ENCODE measurements at places on chromosomes 2 and 18.
A peak's percentile ranks its signal among the peaks of the same experiment; 100 is the strongest.

DNA sequence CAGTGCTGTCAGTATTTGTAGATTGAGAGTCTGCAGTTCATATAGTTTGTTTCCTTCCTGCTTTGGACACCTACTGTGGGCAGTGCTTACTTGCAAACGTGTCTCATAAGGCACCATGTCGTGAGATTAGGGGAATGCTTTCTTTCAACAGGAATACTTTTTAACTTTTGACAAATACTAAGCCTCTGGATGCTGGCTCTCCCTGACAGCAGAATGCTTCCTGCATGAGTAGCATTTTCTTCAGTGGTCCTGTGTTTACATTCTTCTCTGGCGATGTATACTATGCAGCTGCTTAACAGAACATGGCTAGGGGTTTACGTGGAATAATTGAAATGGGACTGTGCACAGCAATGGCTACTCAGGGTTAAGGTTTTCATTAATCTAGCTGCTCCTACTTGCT, 807.5 kb downstream of the MBD2 start:
- DNase-seq = peak; percentile 50

GRCh38 chr18:12291161-12291560, 16.9 kb upstream of the TUBB6 start:
- DNase-seq = no peak

GRCh38 chr2:42117923-42118753, 51.0 kb upstream of the EML4 start:
- DNase-seq = peak; percentile 95

- no peak for DNase-seq
Observed at GRCh38 chr2:233448220-233448559, 93.9 kb downstream of the DGKD start.

DNA sequence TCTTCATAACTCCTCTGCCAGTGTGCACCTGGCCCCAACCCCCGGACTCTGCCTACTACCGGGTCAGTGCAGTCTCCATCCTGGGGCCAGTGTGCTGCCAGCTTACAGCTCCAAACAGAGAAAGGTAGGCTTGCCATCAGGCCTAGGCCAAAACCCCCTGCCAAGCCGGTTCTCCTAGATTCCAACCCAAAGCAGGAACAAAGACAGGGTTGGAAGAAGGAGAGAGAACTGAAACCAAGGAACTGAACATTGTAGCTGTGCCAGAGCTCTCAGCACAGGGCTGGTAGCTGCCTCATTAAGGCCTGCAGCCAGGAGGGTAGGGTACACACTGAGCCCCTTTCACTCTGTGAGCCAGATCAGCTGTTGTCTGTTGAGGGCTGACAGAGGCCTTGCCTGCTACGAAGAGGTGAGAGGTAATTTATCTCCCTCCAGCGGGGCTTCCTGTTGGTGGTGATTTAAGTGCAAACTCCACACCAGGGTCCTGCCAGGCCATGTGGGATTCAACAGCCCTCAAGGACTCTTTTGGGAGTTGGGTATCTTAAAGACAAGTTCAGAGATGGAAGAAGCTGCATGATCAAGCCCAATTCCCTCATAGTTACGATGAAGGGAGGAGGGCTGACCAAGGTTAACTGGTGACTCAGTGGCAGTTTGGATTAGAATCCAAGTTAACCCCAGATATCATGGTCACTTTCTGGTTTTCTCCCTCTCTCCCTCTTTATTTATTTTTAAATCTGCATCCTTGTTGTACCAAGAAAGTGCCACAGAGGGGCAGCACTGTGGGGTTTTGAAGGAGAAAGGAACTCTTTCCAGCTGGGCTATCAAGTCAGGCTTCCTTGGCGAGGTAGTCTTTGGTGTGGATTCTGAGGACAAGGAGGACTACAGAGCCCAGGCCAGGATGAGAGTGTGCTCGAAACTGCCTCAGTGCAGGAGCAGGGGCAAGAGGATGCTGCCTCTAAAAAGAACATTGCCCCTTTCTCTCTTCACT, 48.1 kb downstream of the CYRIA start:
- DNase-seq = peak; percentile 24

DNA sequence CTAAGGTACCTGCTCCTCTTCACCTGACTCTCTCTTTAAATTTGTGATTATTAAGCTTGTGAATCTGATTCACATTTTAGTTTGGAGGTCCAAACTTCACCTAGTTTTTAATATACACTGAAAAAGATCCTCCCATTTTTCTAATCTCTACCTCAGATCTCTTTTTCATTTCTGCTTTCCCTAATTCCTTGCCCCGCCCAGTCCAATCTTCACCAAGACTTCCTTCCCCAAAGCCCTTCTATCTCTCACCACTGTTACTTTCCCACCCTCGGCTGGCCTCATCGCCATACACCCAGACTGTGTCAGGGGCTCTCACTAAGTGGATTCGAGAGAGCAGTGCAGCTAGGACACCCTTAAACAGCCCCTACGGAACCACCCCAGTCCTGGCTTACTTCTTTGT, 40.0 kb downstream of the LBH start:
- no peak for DNase-seq

DNA sequence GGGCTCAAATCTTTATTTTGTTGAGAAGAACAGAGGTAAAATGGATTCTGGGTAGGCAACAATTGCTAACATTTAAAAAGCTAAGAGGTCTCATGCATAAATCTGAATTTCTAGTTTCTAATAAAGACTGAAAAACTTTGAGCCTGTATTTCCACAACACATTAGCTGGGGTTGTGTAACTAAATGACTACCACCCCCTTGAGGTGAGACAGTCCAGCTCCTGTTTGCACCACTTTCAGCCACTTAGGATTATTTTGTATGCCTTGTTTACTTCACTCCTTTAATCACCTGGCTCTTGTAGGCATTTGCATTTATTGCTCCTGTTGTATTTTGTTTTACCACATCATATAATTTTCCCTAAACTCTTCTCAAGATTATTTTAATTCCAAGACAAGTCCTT, 376.6 kb downstream of the PTH2R start:
- DNase-seq = no peak

DNA sequence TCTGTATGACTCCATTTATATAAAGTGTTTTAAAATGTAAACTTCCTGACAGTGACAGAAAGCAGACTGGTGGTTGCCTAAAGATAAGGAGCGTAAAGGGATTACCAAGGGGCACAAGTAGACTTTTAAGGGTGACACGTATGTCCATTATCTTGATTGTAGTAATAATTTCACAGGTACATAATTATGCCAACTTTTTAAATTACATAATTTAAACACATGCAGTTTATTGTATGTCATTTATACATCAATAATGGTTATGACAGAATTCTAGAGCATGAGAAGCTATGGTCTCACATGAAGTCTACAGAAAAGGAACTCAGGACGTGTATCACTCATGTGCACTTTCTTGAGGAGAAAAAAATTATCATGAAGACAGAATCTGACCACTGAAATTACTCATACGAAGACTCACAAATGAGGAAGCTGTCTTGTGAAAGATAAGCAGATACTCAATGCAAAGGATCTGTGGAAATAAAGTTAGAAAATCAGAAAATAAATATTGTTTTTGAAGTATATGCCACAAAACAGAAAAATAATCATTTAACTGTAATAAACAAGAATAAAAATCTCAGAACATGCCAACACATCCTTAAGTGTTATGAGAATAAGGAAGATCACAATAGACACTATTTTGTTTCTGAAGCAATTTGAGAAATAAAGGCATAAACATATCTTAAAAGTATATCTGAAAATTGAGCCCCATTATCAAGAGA, 84.4 kb downstream of the TMEM131 start:
- DNase-seq = peak; percentile 24

DNA sequence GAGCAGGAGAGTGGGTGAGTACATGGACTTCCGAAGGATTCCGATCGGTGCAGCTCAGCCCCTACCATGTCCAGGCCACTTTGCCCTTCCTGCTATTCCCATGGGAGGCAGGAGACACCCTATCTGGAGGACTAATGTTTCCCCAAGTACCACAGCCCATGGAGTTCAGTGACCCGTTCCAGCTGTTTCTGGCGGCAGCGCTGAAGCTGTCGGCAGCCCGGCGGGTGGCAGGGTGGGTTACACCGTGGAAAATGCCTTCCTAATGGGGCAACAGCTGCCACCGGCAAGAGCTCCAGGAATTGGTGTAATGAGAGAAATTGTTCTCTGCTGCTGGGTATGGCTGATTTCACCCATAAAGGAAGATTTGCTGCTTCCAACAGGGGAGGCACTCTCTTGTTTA, 98.3 kb downstream of the MYCN start:
- DNase-seq = no peak

- DNase-seq = no peak
Observed at GRCh38 chr2:84491741-84492140, 24.6 kb upstream of the DNAH6 start.

DNA sequence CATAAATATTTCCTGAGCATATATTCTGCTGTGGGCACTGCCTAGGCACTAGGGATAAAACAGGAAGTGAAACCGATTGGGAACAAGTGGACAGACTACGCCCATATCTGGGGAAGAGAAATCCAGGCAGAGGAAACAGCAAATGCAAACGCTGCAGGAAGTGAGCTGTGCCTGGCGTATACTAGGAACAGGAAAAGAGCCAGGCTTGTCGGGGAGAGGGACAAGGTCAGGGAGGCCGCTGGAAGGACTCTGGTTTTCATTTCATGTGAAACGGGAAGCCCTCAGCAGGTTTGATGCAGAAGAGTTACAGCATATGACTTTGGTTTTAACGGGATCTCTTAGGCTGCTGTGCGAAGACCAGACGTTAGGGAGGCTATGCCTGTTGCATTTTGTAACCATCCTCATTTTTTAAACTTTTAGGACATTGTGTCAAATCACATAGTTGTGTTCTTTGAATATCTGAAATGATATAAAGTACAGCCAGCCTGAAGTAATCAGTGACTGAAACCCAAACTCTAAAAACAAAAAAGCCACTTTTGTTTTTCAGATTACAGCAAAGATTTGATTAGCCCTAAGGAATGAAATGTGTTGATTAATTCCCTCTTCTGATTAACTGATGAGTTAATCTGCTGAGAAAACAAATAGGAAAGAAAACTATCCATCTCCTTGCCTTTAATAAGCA, 110.2 kb upstream of the PIEZO2 start:
- DNase-seq = peak; percentile 17

DNA sequence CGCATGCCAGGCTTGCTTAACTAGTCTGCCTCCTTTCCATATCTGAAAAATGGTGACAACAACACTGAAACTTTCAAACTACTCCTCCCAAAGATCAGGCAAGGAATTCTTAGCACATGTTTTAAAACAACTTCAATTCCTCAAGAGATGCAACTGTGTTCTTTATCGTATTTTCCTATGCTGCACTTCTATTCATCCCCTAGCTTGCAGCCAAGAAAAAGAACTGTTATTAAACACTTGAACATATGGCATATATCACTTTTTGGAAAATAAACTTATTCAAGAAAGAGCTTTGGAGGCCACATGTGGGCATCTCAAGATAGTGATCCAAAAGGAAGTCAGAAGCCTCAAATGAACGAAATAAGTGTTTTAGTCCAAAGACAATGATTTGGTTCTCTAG, 75.6 kb upstream of the STAM2 start:
- no peak for DNase-seq

DNA sequence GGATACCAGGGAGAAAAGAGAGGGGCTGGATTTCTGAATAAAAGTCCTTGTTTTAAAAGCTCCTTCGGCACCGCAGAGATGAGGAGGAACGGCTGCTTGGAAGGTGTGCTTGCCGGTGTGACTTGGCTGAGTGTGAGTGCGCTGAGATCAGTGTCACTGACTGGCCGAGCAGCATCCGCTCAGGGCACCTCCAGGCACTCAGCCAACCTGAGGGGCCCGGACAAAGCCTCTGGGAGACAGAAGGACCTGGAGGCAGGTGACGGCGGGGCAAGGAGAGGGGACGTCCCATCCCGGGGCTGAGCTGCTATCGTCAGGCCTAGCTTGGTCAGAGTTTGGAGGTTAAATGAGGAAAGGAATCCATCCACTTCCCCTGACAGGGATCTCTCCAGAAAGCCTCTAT, 16.8 kb upstream of the ALLC start:
- no peak for DNase-seq

GRCh38 chr2:149735237-149735958, 147.8 kb upstream of the MMADHC start:
- no peak for DNase-seq

DNA sequence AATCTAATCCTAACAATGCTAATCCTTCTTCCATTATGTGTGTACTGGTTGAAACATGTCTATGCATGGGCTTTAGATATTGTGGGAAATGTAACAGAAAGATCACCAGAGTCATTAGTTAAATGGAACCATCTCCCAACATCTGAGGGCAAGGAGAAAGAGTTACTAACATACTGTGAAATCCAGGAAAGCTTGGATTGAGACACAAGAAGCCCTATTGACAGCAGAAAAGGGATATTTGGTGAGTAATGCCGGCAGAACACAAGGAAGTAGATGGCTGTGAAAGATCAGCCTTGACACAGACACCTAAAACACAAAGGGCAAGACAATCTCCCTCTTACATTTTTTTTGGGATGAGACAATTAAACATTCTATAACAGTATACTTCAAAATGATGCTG, 28.5 kb upstream of the LAMA1 start:
- DNase-seq = no peak

- DNase-seq = peak; percentile 42
Observed at GRCh38 chr2:241739651-241740050, 5.2 kb downstream of the D2HGDH start.

- no peak for DNase-seq
Observed at GRCh38 chr2:27307545-27308358, 493 bp downstream of the UCN start.

DNA sequence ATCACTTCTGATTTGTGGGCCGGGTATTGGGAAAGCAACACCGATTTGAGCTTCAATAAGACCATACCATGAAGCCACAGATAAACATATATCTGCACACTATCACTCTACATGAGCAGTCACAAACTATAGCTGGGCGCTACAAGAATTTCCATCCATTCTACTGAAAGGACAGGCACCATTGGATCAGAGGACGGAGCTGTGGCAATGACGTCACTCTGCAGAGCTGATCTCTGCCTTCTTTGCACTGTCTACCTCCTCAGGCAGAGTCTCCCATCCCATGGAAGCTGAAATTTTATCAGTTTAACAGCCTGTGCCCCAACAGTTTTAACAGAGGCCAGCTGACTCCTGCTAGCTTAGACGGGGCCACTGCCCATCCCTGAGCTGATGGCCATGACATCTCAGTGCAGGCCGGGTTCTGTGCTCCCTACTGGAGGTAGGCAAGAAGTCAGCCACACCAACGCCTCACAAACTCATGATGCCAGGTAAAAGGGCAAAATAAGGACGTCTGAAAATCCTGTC, 389.6 kb upstream of the SALL3 start:
- no peak for DNase-seq

GRCh38 chr2:46014911-46015654, 282.1 kb upstream of the EPAS1 start:
- DNase-seq = peak; percentile 85

GRCh38 chr18:12765126-12765525, 62.3 kb downstream of the PSMG2 start:
- DNase-seq = no peak

GRCh38 chr2:69740502-69740951, 1.4 kb upstream of the ANXA4 start:
- no peak for DNase-seq

GRCh38 chr18:41745166-41746049, 209.6 kb upstream of the PIK3C3 start:
- peak; percentile 30 for DNase-seq

Measured in fibroblast of skin of back (primary cell).